Esophagus squamous epithelium (tissue), 5 donors: ENCODE measurements at places on chromosomes 7 and 10.

- no peak for DNase-seq
These were observed 28.1 kb downstream of the AGAP3 start for GRCh38 chr7:151114151-151115090.

GRCh38 chr10:14384915-14385314 lies 54.2 kb upstream of the FRMD4A start:
- DNase-seq, result no peak

DNA sequence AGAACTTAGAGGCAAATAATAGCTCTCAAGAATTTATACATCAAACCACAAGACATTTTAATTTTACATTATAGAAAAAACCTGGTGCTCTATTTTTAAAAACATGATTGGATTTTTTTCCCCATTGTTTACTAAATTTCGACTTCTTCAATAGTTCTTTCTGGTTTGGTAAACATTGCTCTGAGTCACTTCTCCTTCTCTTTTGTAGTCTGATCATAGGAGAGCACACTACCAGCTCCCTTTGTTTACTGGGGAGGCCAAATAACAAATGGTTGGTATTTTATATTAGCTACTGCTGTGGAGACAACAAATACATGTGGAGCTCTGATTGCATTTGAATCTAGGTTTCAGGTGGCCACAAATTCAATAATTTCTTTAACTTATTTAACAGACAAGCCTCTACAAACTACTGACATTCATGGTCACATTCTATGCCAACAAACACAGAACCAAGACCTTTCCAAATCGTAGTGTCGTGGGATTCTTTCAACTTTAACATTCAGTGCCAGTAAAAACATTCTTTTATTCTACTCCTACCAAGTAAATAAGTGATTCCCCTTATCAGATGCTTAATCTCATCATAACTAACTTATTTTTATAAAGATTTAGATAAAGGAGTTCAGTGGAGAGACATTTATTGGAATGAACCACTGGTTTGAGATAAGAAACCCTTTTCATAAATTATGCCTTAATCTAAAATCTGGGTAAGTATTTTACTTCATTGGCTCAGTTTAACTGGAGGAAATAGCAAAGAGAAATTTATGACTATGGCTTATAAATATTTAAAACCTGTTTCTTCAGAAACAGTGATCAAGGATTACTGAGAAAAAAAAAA lies 17.7 kb upstream of the FXYD4 start:
- DNase-seq, result no peak

- no peak for DNase-seq
These were observed 587 bp upstream of the UNCX start for GRCh38 chr7:1232103-1232466.

DNA sequence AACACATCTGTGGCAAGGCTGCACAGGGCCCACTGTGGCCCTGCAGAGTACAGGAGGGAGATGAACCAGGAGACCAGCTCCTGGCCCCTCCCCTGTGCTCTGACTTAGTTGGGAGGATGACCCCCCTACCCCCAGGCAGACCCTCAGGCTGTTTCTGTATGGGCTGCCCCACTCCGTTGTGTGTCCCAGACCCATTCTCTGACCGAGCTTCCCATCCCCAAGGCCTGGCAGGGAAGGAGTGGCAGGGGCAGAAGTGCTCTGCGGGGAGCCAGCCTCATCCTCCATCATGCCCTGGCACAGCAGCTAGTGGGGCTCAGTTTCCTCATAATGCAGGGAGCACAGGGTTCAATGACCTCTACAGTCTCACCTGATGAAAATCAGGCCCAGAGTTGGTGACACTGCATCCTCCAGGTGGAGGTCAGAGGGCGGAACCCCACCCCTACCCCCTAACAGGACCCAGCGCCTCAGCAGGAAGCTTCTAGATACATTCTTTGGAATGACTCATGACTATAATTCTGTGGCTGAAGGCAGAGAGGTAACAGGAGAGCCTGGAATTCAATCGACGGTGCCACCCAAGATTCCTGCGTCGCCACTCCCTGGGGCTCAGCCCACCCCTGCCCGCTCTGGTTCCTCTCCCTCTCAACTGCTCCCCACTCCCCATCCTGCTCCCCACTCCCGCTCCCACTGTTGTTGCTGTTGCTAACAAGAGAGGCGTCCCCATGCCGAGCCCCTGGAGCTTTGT lies 18.2 kb downstream of the PODXL start:
- no peak for DNase-seq

DNA sequence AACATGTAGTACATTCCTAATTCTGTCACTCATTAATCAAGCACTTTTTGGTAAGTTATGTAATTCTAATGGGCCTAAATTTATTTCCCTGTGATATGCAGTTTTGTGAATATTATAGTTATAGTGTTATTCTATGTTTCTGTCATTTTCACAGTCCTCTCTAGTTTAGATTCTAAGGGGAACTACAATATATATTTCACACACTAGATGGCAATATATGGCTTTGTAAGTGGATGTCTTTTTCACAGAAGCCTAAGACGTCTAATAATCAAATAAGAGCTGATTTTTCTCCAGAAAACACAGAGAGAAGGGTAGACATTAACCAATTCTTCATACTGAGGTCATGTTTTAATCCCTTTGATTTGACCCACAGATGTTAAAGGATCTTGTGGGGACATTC lies 18.0 kb downstream of the RNLS start:
- no peak for DNase-seq
